Transverse colon (tissue), 4 donors: ENCODE measurements at places on chromosomes 2 and 18. TPM values are rescaled to one million over a fixed set of nuclear protein-coding genes. Genes with fewer than 3 reads are reported as not detected.
A peak's percentile ranks its signal among the peaks of the same experiment; 100 is the strongest.

The FAM110C gene
- 23.7 TPM for total RNA-seq

The PDE11A gene
- total RNA-seq: 1.1 TPM

The HMSD gene
- total RNA-seq: not detected

The POTEJ gene
- total RNA-seq: not detected

The MYO7B gene
- 271 TPM for total RNA-seq

The C2orf80 gene
- not detected for total RNA-seq

The IL36A gene
- total RNA-seq: not detected

The RPIA gene
- total RNA-seq: 20.8 TPM

The ALPP gene
- not detected for total RNA-seq

The KCNG2 gene
- total RNA-seq: 0.41 TPM

The HK2 gene
- total RNA-seq: 175 TPM

The PIGN gene
- total RNA-seq: 46.8 TPM

The LAMA1 gene
- total RNA-seq: not detected

The HOXD13 gene
- not detected for total RNA-seq

The SERPINB12 gene
- not detected for total RNA-seq

The XIRP2 gene
- not detected for total RNA-seq

GRCh38 chr2:74222300-74222650 is 23.9 kb downstream of the MTHFD2 start:
- no peak for DNase-seq

DNA sequence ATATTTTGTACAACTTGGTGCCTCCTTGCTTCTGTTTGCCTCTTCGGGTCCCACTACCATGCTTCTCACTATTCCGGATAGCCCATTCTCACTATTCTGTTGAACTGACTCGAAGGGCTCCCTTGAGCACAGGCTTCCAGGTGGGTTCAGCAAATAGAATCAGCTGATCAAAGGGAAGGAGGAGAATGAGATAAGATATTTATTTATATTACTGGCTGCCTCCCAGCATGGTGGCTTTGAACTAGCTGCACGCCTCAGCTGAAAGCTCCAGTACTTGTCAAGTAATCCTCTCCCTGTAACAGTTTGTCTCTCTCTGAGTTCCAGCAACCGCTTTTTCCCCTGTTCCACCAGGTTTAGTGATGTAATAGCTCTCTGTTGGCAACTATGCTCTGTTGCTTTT is 187.8 kb upstream of the HNRNPA3 start:
- DNase-seq: no peak

- DNase-seq: no peak
Observed at GRCh38 chr2:103010306-103010705, 248.5 kb downstream of the TMEM182 start.

DNA sequence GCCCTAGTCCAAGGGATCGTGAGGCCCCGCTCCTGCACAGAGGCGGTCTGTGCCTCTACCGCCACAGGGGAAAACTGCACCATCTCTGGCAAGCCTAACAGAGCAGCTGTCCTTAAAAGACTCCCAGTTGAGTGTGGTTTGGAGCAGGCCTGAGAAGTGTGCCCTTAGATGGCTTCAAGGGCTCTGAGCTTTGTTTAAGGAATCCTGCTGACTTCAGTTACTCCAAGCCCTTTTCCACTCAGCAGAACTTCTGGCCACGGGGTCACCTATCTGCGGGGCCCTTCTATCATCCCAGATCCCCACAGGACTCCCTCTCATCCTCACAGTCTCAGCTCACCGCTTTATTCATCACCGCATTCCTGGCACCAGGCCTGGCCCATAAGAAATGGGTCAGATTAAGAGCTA is 131.5 kb downstream of the CCDC74A start:
- DNase-seq: no peak

GRCh38 chr2:214492608-214493007 is 81.8 kb downstream of the VWC2L start:
- no peak for DNase-seq

GRCh38 chr2:204116159-204116792 is 179.7 kb downstream of the ICOS start:
- DNase-seq: no peak

- DNase-seq: no peak
Observed at GRCh38 chr2:12110074-12110473, 363.6 kb downstream of the LPIN1 start.

- no peak for DNase-seq
Observed at GRCh38 chr2:210167227-210167626, 4.0 kb downstream of the KANSL1L start.

- no peak for DNase-seq
Observed at GRCh38 chr18:4638680-4639079, 183.6 kb upstream of the DLGAP1 start.

GRCh38 chr2:71889759-71890684 is 257.6 kb downstream of the CYP26B1 start:
- no peak for DNase-seq

GRCh38 chr2:28780496-28780895 is 28.9 kb downstream of the PPP1CB start:
- DNase-seq: no peak

DNA sequence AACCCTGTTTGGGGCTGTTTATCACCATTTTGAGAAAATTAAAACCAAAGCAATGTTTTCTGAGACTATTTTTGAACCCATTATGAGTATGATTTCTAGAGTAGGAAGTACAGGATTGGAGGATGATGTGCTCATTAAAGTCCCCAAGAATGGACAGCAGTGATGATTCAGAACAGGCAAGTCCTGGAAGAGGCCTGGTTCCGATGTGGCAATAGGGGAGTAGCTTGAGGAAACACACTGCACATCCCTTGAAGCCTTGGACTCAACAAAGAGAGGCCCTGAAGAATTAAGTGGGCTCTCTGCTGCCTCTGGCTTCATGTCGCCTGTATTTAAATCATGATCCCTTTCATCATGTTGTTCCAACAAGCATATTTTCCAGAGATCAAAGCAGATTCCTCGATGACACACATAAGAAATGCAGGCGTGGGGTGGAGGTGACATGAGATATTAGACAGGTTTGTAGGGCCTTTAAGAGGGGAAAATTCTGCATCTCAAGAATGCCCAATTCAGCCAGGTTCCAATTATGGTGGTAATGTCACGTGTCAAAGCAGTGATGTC is 242.2 kb downstream of the FHOD3 start:
- no peak for DNase-seq

DNA sequence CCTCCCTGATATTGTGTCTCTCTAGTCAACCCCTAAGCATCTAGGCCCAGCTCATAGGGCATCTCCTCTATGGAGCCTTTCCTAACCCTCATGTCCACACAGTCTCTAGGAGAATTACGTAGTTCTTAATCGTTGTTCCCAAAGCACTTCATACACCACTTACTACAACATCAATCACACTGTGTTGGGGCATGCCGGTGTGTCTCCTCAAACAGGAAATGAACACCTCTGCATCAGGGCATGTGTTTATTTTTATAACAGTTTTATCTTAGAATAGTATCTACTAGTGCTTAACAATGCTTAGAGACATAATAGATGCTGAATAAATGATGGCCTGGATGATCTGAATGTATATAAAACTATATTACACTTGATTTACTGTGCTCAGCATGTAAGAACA is 19.7 kb downstream of the CYP1B1 start:
- no peak for DNase-seq

GRCh38 chr18:76823161-76823538 is 793 bp downstream of the ZNF236 start:
- peak; percentile 20 for DNase-seq

- DNase-seq: no peak
Observed at GRCh38 chr2:212953170-212953920, 198.1 kb downstream of the IKZF2 start.

- DNase-seq: no peak
Observed at GRCh38 chr18:34562252-34562870, 147.7 kb upstream of the DTNA start.

GRCh38 chr2:70049255-70049654 is 38.0 kb upstream of the PCBP1 start:
- no peak for DNase-seq

DNA sequence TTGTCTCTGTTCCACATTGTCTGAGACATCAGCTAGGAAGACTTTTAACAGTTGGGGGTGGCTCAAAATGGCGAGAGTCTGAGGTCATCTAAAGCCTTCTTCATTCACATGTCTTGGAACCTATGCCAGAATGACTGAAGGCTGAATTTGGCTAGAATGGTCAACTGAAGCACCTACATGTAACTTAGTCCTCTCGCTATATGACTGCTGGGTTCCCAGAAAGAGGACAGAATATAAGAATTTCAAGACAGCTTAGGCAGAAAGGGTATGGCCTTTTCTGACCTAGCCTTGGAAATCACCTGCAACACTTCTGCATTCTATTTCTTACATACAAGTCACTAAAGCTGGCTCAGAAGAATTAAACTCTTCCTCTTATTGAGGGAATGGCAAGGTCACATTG is 75.6 kb upstream of the OTX1 start:
- DNase-seq: no peak

GRCh38 chr18:75211953-75212750 is 1.6 kb downstream of the TSHZ1 start:
- DNase-seq: peak; percentile 39

GRCh38 chr2:143802242-143802641 is 673.0 kb downstream of the ARHGAP15 start:
- no peak for DNase-seq

- no peak for DNase-seq
Observed at GRCh38 chr18:76889091-76889699, 66.8 kb downstream of the ZNF236 start.

GRCh38 chr2:74603282-74604000 is 44.7 kb downstream of the M1AP start:
- DNase-seq: no peak

GRCh38 chr2:76491503-76491902 is 780.8 kb upstream of the GCFC2 start:
- no peak for DNase-seq

- DNase-seq: no peak
Observed at GRCh38 chr2:200625282-200625681, 39.5 kb downstream of the AOX1 start.

DNA sequence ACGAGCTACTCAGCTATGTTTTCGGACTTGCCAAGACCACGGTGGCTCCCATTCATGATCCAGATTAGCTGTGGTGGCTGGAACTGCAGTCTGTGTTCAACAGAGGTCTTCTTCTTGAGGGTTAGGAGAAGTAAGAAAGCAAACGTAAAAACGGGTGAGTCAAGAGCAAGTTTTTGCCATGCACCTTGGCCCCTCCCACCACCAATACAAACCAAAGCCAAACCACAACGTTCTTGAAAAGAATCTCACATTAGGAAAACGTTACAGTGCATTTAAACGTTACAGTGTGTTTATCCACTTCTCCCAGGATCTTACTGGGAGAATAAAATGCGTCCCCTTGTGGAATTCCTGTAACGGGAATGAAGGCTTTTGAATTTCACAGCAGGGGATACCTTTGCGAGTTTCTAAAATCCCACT is 725 bp downstream of the FBXO48 start:
- peak; percentile 41 for DNase-seq

GRCh38 chr18:13278062-13278630 is 59.6 kb downstream of the LDLRAD4 start:
- DNase-seq: no peak

- no peak for DNase-seq
Observed at GRCh38 chr2:3309496-3310355, 67.9 kb downstream of the EIPR1 start.

GRCh38 chr2:37683921-37684780 is 12.7 kb upstream of the CDC42EP3 start:
- DNase-seq: no peak

DNA sequence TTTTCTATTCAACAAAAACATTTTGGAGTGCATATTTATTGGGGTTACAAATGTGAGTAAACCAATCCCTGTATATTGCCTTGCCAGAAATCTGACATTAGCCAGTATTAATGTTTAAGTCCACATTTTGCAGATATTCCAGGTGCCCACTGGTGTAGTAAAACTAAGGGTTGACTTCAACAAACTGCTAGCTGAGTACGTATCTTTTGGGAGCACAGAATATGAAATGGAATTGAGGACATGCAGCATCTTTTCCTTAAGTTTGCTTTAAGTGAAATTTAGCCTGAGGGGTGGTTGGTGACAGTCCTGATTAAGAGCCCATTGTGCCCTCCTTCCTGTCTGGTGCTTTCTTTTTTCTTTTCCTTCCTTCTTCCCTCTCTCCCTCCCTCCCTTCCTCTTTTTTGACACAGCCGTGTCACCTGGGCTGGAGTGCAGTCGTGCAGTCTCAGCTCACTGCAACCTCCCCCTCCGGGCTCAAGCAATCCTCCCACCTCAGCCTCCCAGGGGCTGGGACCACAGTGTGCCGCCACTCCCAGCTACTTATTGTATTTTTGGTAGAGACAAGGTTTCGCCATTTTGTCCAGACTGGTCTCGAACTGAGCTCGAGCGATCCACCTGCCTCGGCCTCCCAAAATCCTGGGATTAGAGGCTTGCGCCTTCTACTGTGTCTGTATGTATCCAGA is 1.6 kb downstream of the NUP35 start:
- DNase-seq: no peak

DNA sequence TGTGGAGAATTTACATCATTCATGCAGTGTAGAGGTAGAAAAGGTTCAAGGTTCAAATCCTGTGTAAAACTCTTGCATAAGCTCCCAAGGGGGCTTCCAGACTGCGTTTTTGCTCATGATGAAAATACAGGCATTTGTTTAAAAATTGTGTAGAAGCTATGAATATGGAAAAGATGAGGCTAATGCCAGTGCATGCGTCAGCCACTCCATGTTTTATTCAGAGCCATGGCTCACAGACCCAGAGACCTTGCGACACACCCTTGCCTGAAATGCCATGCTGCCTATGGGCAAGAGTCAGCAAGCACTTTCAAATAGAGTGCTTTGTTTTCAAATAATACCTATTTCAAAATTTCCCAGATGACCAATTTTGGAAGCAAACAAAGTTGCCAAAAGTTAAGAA is 262.3 kb downstream of the TRIB2 start:
- no peak for DNase-seq

- DNase-seq: no peak
Observed at GRCh38 chr2:11582612-11582861, 48.7 kb downstream of the GREB1 start.

GRCh38 chr2:148998165-148998830 is 40.2 kb upstream of the LYPD6B start:
- DNase-seq: no peak

DNA sequence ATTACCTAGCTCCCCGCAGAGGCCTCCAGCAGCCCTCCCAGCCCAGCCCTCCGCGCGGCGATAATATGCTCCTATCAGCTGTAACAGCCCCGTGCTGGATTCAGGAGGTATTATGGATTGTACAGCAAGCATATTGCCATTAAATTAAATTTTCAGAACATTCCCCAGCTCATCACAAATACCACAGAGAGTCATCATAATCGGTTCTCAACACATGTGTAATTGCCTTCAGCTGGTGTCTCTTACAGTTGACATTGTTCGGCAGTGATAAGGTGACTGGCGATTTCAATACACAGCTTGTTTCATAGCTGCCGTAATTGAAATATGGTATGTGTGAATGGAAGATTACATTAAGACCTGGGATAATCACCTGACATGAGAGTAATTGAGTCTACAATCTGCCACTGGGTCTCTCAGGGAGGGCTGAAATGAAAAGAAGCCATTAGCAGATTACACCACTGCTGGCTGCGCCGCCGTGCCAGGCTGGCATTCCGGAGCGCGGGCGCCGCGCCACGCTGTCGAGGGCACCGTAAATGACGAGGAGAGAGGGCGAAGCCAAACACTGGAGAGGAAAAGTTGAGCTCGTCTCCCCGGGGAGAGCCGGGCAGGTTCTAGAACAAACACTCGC is 549.4 kb upstream of the SALL3 start:
- no peak for DNase-seq
